Activated CD4-positive, alpha-beta T cell treated with anti-CD3 and anti-CD28 coated beads, Interleukin-2, amount 50 U/mL, for 1 hour (primary cell): ENCODE measurements at places on chromosomes 2 and 18.

GRCh38 chr18:74742573-74743243, 145.0 kb downstream of the ZNF407 start:
- DNase-seq, result no peak

GRCh38 chr18:22314001-22314400, 103.7 kb downstream of the CTAGE1 start:
- no peak for DNase-seq

- no peak for DNase-seq
These were observed 100.1 kb downstream of the MYOM1 start for GRCh38 chr18:3119401-3120341.

GRCh38 chr2:162731917-162732804, 106.4 kb downstream of the KCNH7 start:
- no peak for DNase-seq

DNA sequence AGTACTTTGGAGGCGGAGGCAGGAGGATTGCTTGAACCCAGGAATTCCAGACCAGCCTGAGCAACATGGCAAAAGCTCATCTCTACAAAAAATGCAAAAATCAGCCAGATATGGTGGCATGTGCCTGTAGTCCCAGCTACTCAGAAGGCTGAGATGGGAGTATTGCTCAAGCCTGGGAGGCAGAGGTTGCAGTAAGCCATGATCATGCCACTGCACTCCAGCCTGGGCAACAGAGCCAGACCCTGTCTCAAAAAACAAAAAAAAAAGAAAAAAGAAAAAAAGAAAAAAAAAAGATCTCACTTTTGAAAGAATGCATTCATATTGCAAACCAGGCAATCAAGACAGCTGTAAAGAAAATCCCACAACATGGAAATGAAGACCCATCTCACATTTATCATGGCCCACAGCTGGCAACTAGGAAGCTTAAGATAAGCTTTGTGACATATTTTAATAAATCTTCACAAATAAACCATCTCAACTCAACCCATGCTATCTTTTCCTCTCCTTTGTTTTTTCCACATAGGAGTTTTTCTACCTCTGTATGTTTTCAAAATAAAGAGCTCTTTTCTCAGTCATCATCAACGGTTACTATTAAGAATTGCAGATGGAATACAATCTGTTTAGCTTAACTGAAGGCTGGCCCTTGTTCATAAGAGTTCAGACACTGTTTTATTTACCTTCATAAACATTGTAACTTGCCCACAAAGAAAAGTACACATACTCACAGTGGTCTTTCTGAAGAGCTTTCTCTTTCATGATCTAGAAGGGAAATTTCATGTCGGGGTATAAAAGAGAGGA, 137.0 kb downstream of the MREG start:
- no peak for DNase-seq

DNA sequence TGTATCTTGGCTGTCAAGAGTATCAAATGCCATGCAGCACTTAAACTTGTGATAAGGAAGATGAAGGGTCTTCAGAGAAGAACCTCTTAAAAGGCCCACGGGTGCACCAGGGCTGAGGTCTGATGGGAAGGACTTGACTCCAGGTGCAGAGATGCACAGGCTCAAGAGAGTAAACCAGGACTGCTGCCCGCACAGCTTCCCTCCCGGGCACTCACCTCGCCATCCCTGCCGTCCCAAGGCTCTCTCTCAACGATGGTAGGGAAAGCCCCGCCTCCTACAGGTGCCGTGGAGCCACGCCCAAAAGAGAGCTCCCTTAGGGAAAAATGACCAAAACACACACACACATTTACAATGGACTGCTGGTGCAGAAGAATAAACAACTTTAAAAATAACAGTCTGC, 27.9 kb downstream of the PDIA6 start:
- no peak for DNase-seq

DNA sequence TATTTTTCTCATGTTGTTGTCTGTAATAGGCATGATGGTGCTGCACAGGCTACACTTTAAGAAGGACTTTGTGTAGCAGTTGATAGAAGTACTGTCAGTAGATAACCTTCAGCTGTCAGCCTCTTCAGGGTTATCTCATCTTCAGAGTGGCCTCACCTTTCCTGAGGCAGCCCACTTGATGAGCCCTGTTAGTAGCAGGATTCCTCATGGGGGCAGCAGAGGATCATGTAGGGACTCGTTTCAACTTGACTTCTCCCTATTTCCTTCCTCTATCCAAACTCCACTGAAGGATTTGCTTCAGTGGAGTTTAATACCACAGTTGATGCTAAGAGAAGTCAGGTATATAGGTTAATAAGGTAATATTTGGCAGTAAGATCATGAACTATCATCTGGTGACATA, 530.3 kb upstream of the FSIP2 start:
- no peak for DNase-seq
